NCI-H2029 treated with DMSO at 0.1 percent for 48 hours (cell line): ENCODE measurements at places on chromosomes 16 and 17.

DNA sequence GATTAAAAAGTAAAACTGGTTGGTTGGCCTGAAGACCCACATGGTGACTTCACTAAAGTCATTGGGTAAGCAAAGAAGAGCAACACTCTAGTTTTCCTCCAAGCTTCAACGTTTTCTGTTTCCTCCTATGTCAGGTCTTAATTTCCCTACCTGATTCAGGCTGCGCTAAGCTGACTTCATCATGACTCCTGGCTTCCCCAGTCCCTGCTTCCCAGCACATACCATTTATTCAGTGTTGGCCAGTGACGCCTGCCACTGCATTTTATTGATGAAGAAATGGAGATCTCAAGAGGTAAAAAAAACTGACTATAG lies 645.3 kb downstream of the WWOX start:
- DNase-seq = no peak

- DNase-seq = no peak
These were observed 2.4 kb downstream of the ZNF768 start for GRCh38 chr16:30523768-30524574.

- no peak for DNase-seq
These were observed 34.3 kb upstream of the RPRML start for GRCh38 chr17:47013341-47013740.

GRCh38 chr17:50611634-50612033 lies 23.0 kb upstream of the ABCC3 start:
- no peak for DNase-seq

DNA sequence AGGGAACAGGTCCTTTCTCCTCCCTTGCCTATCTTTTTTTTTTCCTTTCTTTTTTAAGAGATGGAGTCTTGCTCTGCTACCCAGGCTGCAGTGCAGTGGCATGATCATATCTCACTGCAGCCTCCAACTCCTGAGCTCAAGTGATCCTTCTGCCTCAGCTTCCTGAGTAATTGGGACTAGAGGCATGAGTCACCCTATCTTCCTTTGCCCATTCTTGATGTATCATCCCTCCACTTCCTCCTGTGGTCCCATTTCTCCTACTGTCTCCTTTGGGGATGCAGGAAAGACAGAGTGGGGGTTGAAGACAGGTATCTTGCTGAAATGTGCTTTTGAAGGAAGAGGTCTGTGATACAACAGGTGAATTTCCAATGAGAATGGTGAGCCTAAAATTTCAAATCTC lies 5.5 kb downstream of the MYO19 start:
- DNase-seq = no peak

- no peak for DNase-seq
These were observed 10.9 kb downstream of the UBALD2 start for GRCh38 chr17:76276069-76276431.
